ENCODE measurements at places on chromosomes 4 and X.
A peak's percentile ranks its signal among the peaks of the same experiment; 100 is the strongest.

GRCh38 chrX:9682456-9682855 lies 83.2 kb downstream of the GPR143 start:
- no peak for DNase-seq

- no peak for DNase-seq
Measured at GRCh38 chrX:46704767-46705386, 54.0 kb downstream of the SLC9A7 start.

DNA sequence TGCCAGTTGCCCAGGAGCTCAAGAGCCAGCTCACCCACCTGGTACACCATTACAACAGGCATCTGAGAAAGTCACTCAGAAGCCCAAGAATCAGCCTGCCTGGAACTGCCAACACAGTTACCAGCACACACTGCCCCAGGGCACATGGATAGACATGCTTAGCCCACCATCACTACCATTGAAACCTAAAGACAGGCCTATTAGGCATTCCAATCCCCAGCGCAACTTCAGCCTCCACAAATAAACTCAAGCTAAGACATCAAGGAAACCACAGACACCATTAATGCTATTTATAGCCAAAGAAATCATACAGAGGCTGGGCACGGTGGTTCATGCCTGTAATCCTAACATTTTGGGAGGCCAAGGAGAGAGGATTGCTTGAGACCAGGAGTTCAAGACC lies 42.3 kb downstream of the ATRX start:
- no peak for DNase-seq

GRCh38 chr4:24380957-24381665 lies 203.2 kb downstream of the DHX15 start:
- DNase-seq, result no peak

GRCh38 chr4:6198278-6198677 lies 2.1 kb downstream of the JAKMIP1 start:
- DNase-seq, result no peak

- no peak for DNase-seq
Measured at GRCh38 chr4:165394275-165394674, 15.5 kb downstream of the CPE start.

DNA sequence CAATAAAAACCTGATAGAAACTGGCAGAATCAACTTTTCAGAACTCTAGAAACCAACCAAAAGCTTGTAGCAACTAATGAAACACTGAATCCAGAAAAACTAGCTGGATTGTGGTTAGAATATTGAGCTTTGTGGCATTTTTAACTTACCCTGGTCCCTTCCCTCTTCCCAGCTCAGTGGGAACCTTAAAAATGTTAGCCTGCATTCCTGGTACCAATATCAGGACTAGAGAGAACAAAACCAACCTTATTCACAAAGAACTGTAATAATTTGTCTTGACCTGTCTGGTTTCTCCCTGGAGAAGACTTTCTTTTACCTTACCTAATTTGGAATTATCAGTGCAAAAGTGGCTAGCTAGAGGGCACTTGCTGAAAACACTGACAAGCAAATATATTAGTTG lies 21.2 kb downstream of the SH3D19 start:
- no peak for DNase-seq

- DNase-seq, result no peak
Measured at GRCh38 chr4:12116009-12116552, 687.4 kb upstream of the HS3ST1 start.

GRCh38 chr4:71216316-71216959 lies 122.4 kb upstream of the SLC4A4 start:
- DNase-seq, result no peak

- DNase-seq, result no peak
Measured at GRCh38 chr4:13920901-13921300, 293.4 kb upstream of the BOD1L1 start.

DNA sequence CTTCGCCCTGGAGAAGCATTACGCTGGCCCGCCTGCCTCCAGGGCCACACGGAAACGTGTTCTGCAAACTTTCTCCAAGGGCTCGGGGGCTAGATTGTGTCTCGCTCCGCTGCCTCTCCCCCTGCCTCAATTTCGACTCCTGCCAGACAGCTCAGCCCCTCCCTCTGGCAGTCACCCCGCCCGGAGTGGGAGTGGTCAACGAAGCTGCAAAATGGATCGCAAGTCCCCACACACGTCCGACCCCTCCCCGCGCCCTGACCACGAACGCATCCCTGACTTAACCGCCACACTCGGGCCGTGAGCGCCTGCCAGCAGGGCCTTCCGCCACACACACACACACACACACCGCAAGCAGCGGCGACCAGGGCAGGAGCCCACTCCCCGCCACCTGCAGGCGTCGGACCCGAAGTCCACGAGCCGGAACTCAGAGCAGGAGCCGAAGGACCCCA lies 47.0 kb upstream of the NKAP start:
- no peak for DNase-seq

- DNase-seq, result no peak
Measured at GRCh38 chr4:155564086-155564485, 102.6 kb upstream of the GUCY1A1 start.

DNA sequence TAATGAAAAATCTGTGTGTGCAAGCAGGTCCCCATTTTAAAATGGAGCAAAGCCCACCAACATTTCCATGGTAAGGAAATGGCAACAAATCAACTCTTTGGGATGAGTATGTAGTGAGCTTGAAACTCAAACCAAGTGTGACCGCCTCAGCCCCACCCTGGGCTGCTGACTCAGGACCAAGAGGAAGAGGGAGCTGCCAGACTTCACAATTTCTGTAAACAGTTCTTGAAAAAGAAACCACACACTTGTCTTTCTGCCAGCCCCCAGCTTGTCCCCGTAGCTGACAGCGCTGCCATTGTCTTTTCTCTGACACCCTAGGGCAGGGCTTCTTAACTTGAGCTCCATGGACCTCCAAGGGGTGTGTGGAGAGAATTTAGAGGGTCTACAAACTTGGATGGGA lies 10.3 kb downstream of the RTL5 start:
- peak; percentile 74 for DNase-seq

- DNase-seq, result no peak
Measured at GRCh38 chr4:2486981-2487380, 18.1 kb downstream of the RNF4 start.

DNA sequence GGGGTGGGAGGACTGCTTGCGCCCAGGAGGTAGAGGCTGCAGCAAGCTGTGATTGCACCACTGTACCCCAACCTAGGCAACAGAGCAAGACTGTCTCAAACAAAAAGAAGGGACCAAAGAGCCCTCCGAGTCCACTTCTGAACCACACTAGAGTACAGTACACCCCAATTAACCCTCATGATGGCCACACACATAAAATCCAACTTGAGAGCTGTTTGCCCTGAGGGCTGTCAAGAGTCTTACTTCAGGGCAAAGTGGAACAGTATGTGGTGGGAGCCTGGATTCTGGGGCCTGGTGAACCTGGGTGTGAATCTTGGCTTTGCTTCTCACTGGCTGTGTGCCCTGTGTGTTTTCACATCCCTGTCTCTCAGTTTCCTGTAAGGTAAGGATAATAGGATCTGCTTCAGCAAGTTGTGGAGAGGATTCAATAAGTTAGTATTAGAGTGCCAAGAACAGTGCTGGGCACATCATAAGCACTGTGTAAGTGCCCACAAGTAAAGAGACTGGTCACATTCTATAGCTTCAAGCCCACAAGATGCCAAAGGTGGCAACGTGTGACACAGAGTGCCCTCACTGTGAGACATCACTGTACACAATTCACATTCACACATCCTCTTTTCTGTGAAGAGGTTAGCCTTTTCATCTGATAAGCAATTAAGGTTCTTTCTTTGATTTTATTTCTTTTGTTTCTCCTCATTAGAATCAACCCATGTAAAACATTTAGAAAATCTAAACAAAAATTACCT lies 52.1 kb downstream of the LEF1 start:
- DNase-seq, result peak; percentile 61

DNA sequence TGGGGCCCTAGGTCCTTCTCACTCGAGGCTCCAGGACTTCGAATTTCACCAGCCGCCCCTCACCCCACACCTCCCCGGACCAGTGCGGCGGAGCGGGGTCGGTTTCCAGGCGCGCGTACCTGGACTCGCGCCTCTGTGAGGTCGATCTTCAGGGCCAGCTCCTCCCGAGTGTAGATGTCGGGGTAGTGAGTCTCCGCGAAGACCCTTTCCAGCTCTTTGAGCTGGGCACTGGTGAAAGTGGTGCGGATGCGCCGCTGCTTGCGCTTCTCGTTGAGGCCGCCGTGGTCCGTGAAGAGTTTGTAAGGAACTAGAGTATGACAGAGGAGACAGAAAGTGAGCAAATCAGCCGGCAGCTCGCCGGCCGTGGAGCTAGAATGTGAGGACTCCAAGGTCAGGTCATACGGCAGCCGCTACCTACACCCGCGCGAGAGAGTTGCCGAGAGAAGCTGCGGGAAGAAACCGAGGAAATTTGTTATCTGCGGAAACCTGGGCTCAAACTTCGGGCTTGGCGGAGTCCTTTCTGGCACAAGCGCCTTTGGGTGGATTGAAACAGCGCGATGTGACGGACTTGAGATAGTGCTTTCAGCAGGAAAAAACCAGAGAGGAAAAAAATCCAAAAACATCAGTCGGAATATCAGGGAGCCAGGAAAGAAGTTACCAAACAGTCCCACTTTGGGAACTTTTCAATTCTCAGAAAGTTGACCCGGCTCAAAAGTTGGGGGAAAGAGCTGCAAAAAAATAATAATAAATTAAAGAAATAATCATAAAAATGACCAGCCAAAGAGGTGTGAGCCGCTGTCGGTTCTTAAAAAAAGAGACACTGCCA lies 1.1 kb downstream of the PHOX2B start:
- DNase-seq, result no peak

- no peak for DNase-seq
Measured at GRCh38 chr4:100823066-100823992, 305.5 kb upstream of the EMCN start.

- DNase-seq, result no peak
Measured at GRCh38 chr4:165604181-165604580, 225.4 kb downstream of the CPE start.

DNA sequence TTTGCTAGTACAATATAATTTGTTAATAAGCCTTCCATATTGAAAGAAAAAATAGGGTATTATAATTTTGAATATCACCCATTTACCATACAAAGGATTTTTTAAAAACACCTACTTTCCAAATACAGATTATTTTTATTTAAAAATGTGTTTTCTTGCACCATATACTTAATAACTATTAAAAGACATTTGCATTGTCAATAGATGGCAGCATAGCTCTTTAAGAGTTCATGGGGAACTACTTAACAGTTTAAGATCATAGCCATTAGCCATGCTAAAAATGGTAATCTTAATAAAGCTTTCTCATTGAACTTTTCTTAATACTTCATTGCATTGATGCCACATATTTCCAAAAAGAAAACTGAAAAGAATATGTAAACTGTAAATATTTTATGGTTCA lies 1995.9 kb downstream of the C4orf33 start:
- no peak for DNase-seq

- DNase-seq, result no peak
Measured at GRCh38 chr4:18057821-18058533, 36.4 kb upstream of the LCORL start.

GRCh38 chr4:74503580-74503979 lies 58.6 kb downstream of the AREG start:
- DNase-seq, result no peak

DNA sequence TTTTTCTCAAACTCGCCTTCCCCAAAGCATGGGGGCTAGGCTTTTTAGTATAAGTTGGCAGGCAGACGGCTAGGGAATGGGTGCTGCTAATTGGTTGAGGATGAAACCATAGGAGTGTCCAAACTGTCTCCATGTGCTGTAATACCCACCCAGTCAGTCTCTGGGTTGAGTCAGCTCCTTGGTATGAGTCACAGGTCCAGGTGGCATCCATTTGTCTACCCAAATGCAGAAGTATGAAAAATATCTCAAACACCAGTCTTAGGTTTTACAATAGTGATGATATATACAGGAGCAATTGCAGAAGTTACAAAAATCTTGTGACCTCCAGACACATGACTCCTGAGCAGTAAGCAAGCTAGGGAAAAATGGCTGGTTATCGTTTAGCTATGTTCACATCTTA lies 27.4 kb upstream of the CCSER1 start:
- DNase-seq, result no peak

- DNase-seq, result no peak
Measured at GRCh38 chr4:158722291-158722916, 792 bp downstream of the PPID start.

GRCh38 chr4:156609421-156609820 lies 362.2 kb downstream of the PDGFC start:
- no peak for DNase-seq

DNA sequence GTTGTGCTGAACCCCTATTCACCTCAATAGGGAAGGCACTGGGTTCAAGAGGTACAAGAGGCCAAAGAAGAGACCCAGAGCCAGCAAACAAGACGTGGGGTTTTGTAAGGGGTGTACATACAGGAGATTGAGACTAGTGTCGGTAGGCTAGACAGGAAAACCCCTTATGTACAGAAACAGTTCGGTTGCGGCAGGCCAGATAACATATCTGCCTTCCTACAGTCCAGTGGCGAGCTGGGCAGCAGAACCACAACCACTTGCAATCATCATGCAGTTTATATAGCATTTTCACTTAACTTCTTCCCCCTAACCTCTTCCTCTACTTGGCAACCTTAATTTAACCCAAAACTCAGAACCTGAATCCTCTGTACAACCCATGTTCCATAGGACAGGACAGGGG lies 422.2 kb downstream of the PDHA2 start:
- no peak for DNase-seq

DNA sequence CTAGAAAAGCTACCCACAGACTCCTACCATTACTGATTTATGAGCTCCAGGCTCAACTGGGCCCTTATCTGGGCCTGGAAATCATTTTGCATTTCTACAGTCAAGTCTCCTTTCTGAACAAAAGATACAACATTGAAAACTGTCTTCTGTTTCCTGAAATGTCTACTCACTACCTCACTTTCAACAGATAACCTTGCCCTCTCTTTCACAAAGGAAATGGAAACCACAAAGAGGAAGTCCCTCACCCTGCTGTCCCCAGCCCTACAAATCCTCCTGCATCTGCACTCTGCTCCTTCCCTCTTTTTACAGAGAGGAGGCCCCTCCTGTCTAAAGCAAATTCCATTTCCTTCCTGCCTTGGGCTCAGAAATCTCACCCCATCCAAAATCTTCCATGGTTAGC lies 24.8 kb upstream of the CYBB start:
- DNase-seq, result peak; percentile 62

DNA sequence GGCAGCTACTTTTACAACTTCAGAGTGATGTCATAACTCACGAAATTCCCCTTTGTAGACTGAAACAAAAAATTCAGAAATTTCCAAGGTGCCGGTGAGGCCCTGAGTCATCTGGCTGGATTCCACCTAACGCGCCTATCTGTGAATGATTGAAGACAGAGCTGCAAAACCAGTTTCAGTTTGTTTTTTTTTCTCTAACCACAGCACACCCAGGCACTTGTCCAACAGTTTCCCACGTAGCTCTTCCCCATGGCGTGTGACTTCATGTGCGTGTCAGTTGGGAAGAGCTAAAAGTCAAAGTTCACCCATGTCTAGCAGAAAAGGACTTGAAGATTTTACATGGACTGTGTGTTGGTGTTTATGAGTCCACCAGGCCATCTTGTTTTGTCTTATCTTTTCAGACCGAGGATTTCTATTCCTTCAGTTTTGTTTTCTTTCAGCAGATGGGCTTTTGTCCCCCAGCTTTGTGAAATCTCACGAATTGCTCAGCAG lies 16.4 kb downstream of the TCEANC start:
- peak; percentile 10 for DNase-seq
